Left renal pelvis (tissue), 4 donors: ENCODE measurements at places on chromosomes 1 and 21.

- DNase-seq = no peak
Observed at GRCh38 chr1:107328087-107328486, 187.2 kb downstream of the NTNG1 start.

DNA sequence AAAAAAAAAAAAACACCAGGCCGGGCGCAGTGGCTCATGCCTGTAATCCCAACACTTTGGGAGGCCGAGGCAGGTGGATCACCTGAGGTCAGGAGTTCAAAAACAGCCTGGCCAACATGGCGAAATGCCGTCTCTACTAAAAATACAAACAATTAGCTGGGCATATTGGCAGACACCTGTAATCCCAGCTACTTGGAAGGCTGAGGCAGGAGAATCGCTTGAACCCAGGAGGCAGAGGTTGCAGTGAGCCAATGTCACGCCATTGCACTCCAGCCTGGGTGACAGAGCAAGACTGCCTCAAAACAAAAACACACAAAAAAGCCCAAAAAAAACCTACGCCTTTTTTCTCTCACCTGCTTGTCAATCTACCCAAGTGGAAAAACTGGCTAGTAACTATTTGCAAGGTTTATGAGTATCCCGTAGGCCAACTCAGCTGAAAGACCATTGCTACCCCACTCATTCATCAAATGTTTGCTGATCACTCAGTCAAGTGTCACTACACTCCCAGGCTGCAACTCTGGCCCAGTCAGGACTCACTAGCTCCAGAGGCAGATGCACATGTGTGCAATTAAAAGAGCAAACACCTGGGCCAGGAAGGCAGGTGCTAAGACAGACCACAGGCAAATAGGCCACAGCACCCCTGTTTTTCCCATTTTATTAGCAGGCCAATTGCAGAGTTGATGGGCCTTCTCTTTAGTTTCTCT, 2.0 kb downstream of the CSRP1 start:
- no peak for DNase-seq

DNA sequence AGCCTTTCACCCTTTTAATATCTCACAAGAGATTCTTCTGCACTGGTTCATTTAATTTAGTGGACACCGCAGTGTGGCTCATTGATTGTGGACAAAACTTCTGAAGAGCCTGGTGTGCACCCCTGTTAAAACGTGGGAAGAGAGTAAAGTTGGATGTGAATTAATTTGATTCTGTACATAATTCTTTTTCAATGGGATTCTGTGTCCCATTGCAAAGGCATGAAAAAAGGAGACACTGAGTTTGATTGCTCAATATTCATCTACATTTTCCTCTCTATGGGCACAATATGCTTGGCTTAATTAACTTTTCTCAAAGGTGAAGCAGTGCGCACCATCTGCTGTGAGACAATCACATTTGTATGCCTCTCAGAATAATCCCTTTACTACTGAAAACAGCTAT, 95.1 kb downstream of the BARHL2 start:
- DNase-seq = no peak

DNA sequence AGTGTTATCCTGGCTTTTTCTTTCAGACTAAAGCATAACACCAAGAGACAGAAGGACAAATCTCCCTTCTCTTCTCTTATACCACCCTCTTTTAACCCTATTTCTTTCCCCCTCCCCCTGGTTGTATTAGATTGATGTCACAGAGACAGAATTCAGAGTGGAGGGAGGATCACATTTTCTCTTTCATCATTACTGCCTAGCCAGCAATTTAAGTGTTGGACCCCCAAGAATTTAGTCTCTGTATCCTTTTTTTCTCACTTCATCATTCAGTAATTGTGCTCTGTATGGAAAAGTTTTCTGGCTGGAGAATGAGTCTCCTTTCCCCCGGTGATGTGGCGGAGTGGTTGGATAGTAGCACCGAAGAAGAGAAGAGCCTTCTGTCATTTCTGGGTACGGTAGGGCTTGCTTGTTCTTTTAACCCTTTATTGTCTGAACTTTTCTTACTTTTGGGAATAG, 124.8 kb downstream of the CLEC20A start:
- no peak for DNase-seq

DNA sequence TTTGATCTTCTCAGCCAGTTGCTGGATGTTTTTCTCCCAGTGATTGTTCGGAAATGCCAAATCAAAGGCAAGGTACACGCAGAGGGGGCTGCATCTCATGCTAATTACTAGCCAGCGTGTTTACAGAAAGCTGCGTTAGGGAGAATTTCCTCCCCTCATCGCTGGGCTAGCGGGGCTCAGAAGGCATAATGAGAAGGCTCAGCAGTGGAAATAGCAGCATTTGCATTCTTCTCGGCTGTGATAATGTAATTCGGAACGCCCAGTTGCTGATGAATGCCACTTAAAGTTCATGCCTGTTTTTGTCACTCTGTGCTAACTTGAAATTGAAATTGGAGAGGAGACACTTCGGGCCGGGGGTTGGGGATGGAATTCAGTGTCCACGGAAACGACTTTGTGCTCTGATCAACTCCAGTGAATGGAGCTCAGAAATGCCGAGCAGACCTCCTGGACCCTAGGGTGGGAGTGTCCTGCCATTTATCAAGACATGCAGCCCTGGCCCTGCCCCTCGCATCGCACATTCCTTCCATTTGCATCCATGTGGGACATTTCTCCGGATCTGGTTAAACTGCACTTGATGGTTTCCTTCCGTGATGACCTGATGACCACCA, 313.4 kb upstream of the C1orf174 start:
- no peak for DNase-seq

GRCh38 chr1:183073320-183073719, 50.1 kb downstream of the LAMC1 start:
- DNase-seq = no peak

- DNase-seq = no peak
Observed at GRCh38 chr1:205228093-205228521, 361 bp downstream of the TMCC2 start.

DNA sequence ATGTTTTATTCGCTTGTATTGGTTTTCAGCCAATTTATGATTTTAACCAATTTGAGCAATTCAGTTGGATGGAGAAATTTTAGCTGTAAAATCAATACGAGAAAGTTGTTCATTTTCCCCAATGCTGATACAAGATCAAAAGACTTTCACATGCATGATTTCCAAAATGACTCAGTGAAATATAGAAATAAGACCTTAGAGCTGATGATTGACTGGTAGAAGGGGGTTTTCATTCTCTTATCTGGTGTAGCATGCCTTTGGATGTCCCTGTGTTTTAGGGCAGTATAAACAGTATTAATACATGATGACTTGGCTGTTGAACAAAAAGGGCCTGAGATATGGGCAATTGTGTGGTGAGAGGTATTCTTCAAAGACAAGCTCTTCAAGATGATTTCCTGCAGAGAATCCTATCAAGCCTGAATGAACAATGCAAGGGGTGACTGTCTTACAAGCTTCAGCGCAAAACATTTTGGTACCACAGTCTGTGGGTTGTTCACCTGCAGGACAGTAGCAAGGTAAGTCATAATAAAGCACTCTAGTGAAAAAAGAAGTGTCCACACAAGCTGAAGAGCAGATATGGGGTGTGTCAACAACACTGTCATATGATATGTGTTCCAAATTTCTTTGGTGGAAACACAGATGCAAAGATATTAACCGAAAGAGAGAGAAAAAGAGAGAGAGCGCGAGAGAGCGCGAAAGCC, 156.2 kb downstream of the TNFSF18 start:
- no peak for DNase-seq

DNA sequence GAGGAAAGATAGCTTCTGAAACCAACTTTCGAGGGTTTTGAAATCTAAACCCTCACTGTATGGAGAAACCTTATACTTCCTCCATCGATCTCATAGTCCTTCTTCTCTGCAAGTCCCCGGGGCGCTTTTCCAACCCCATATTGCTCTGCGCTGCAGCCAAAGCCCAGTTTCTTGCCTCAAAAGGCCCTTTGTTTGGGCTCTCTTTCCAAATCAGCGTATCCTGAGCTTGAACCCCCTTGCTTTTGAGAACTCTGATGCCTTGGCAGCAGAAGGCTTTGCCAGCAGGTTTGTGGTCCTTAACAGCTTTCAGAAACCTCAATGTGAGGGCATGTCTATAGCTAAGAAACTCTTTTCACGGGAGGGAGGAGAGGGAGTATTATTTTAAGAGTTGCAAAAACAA, 21.6 kb downstream of the PLPP3 start:
- no peak for DNase-seq

GRCh38 chr1:234612352-234613127, 2.6 kb upstream of the IRF2BP2 start:
- no peak for DNase-seq

- no peak for DNase-seq
Observed at GRCh38 chr1:42479621-42480020, 16.5 kb downstream of the CCDC30 start.

DNA sequence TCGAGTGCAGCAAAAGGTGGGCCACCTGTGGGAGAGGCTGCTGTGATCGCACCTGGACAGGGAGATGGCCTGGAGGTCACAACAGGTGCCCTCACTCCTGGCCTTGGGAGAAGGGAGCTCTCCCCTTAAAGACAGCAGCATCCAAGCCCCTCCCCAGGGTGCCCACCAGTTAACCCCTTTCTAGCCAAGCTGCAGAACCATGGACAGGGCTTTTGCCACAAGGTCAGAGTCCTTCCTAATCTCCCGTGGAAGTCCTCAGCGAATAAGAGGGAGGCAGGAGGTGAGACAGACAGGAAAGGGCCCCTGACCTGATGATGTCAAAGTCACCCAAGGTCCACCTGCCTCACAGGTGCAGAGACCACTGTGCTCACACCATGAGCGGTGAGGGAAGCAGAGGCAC, 1.7 kb downstream of the CNTN2 start:
- no peak for DNase-seq

DNA sequence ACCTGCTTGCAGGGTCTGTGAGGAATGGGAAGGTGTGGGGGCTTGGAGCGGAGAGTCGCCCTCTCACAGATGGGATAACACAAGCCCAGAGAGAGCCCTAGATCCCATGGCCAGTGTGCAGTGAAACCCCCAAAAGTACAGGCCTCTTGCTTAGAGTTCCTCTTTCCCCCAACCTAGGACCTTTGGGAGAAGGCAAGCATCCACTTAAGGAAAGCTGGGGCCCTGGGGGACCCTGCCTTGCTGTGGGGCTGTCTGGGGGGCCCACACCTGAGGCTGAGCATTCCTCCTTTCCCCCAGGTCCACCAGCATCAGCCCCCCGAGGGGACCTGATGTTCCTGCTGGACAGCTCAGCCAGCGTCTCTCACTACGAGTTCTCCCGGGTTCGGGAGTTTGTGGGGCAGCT, 1.1 kb downstream of the VWA1 start:
- DNase-seq = no peak

DNA sequence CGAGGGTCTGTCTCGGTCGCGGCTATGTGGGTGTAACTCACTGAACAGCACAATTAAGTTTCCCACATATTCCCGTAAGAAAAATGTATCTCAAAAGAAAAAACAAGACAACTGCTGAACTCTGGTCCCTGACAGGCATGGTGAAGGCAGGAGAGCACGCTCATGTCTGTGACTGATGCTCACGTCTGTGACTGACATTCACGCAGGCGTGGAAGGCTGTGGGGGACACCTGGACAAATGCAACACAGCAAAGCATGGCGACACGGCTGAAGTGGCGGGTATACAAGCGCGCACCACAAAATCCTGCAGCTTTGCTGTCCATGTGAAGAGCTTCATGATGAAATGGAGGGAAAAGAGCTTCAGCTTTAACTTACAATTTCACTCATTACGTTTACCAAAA, 6.0 kb downstream of the PTTG1IP start:
- DNase-seq = no peak

GRCh38 chr1:31771891-31772668, 7.9 kb upstream of the ADGRB2 start:
- DNase-seq = no peak

- DNase-seq = no peak
Observed at GRCh38 chr21:35350965-35351364, 301.9 kb upstream of the RUNX1 start.

DNA sequence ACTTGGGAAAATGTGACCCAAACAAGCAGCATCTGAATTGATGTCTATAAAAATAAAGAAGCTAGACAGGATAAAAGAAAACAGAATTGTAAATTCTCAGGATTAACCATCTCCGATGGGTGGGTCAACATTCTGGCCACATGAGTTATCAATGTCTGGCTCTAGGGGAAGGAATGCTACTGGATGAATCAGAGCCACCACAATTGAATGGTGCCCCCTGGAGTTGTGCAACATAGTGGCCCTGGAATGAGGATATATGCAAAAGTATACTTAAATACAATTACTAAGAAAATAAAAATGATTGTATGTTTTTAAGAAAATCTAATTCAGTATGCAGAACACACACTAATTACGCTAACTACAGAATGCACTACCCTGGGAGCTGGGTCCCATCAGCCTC, 185.6 kb downstream of the TGFBR3 start:
- no peak for DNase-seq

GRCh38 chr1:184110272-184111204, 59.0 kb downstream of the TSEN15 start:
- no peak for DNase-seq

GRCh38 chr1:150887018-150887417, at the start of gene CTXND2:
CTXND2 (plus strand) TSS chr1:150887136; CDS start chr1:150912315, 25,179 bp downstream.
- DNase-seq = no peak

DNA sequence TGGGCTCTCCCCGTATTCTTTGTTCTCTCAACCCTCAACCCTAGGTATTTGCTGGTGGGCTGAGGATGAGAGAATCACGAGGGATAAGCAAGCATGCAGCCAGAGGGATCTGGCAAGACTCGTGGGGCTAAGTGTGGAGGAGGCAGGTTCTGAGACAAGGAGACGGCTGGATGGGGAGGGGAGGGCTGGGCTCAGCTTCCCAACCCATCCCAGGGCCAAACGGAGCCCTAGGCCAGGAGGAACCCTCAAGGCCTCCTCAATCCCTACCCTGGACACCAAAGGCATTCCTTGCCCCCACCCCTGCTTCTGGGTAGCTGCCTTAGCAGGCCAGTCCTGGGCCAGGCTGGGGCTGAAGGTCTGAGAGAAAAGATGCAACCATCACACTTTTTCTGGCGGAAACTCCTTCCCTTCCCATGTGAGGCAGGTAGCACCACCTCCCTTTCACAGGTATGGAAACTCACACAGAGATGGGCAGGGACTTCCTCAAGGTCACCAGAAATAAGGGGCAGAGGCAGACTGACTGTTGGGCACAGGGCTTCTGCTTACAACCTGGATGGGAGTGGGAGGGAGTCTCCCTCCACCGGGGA, 6.2 kb downstream of the MEF2D start:
- DNase-seq = no peak

DNA sequence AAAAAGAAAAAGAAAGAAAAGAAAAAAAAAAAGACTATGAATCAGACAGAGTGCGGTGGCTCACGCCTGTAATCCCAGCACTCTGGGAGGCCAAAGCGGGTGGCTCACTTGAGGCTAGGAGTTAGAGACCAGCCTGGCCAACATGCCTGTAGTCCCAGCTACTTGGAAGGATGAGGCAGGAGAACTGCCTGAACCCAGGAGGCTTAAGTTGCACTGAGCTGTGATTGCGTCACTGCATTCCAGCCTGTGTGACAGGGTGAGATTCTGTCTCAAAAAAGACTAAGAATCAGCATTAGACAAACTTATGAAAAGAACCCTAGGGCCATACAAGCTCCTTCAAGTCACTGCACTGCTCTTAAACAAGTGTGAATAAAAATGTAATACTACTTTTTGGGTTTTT, 16.9 kb downstream of the PSMB4 start:
- no peak for DNase-seq

- DNase-seq = no peak
Observed at GRCh38 chr1:54272134-54272533, 72.2 kb downstream of the MRPL37 start.
